Cortex of kidney (tissue), 1 donor: ENCODE measurements at places on chromosomes 1 and 21.

DNA sequence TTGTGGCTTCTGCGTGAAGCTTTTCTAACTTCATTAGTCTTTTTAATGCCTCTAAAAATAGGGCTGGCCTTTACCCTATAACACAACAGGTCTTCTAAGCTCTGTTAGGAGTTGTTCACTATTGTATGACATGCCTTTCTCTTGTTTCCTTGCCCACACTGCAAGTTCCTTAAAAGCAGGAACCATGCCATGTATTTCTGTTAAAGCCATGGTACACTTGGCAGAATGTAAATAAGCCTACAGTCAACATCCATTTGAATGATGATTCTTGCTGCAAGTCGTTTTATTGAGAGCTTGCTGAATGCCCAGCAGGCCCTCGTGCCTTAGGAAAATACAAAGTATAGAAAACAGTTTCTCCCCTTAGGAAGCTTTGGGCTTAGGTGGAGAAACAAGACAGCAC, 214.6 kb downstream of the DUSP10 start:
- DNase-seq: no peak

DNA sequence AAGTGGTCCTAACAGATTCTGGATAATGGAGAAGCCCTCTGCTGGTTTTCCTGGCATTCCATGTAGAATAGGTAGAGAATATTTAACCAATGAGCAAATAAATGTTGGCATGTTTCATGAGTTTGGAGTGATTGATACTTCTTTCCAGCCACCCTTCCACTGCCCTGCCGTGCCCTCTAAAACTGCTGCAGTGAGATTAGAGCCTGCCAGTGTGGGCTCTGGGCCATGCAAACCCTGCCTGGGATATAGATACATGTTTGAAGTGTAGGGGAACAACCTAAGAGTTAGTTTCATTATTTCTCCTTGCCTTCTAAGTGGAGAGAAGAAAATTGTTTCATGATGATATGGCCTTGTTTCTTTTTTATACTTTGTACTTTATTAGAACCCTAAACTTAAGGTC, 10.4 kb downstream of the UBE2Q1 start:
- no peak for DNase-seq

DNA sequence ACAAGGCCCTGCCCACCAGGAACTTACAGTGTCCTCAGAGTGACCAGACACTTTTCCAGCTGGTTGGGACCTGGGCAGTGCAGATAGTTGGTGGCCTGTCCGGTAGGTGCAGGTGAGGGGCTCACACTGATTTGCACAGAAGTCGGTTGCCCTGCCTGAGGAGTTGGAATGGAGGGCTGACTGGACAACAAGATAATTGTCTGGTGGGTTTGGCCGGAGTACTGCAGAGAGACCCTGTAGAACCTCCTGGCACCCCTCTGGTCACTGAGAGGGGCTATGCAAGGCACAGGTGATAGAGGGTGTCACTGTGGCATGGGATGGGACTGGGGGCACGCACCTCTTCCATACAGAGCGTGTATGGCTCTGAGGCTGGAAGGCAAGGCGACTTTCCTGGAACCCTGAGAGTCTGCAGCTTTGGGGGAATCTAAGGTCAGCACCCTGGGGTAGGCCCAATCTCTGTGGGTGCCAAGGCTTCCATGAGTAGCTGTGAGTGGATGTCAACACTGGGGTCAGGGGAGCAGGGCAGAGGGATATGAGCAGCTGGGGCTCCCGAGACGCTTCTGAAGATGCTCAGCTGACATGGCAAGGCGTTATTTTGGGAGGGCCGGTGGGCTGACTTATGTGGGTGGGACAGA, 7.6 kb upstream of the PLA2G2D start:
- DNase-seq: no peak

- no peak for DNase-seq
Observed at GRCh38 chr1:54407154-54407403, 885 bp upstream of the SSBP3 start.

DNA sequence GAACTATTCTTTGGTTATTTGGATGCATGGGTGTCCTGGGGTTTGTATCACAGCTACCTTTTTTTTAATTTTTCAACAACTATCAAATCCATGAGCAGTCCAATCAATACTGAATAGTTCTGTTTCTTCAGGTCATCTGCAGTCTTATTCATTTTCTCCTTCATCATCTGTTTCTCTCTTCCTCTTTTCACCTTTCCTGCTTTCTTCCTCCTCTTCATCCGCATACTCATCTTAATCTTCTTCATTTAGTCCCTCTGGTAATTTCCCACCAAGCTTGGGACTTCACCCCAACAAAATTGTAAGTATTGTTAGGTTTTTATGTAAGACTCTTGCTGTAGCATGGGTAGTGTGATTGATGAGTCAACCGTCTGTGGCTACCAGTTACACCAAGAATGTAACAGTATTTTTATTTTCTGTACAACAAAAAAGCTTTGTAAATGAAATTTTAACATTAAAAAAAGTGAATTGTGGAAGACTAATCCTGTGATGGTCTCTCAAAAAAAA, 184.1 kb upstream of the RNPC3 start:
- no peak for DNase-seq

DNA sequence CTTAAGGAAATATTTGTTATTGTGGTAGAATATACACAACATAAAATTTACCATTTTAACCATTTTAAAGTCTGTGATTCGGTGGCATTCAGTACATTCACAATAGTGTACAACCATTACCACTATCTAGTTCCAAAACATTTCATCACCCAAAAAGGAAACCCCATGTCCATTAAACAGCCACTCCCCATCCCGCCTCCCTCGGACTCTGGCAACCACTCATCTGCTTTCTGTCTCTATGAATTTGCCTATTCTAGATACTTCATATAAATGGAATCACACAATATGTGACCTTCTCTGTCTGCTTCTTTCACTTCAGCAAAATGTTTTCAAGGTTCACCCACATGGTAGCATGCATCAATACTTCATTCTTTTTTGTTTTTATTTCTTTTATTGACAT, 51.3 kb downstream of the PTP4A2 start:
- DNase-seq: no peak

DNA sequence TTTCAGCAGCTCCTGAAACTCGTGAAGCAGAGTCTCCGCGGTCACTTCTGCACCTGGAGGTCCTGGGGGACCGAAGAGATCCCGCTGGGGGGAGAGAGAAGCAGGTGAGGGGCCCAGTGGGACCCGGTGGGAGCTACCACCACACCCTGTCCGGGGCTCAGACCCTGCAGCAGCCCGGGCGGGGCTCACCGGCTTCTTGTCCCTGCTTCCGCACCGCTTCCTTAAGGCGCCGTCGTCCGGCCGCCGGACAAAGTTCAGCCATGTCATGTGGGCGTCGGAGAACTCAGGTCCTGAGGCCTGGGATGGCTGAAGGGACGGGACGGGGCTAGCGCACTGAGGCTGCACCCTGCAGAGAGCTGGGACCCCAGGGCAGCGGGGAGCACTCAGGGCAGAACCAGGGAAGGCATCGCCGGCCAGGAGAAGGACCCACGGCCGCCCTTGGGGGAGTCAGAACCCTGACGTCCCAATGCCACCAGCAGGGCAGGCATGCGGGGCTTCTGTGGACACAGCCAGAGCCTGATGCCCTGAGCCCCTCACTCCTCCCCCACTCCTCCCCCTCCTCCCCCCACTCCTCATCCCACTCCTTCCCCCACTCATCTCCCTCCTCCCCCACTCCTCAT, 2.2 kb downstream of the C1QTNF12 start:
- DNase-seq: no peak

- no peak for DNase-seq
Observed at GRCh38 chr1:184422490-184423233, 35.8 kb downstream of the C1orf21 start.

GRCh38 chr1:30191154-30191702, 532.2 kb downstream of the MATN1 start:
- no peak for DNase-seq

- DNase-seq: no peak
Observed at GRCh38 chr1:162195567-162195966, 126.1 kb downstream of the NOS1AP start.

GRCh38 chr1:200887772-200888348, 6.8 kb upstream of the INAVA start:
- no peak for DNase-seq

DNA sequence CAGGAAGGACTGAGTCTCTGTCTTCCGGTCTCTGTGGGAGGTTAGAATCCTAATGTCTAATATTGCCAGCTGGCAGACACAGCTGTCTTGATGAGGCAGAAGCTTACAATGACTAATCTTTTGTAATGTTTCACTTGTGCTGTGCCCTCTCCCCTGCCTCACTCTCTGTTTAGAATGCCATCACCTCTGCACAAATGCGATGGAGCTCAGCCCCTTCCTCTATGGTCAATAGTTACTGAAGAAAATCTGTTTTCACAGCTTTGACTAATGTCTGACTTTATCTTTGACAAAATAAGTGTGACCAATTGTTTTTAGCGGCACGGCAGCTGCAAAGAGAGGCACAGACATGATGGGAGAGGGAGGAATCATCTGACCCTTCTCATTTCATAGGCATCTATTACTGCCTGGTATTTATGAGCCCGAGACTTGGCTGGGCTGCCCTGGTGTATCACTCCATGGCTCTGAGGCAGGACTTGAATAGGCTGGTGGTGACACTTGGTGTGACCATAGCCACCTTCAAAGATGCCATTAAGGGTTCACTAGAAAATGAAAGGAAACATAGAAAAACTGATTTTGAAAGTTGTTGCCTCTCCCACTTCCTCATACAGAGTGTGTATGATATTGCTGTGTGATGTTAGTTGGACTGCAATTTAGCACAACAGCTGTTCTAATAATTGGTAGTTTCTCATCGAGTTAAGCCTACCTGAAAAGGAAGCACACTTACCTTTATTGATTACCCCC, 163.2 kb upstream of the NBPF11 start:
- DNase-seq: no peak

DNA sequence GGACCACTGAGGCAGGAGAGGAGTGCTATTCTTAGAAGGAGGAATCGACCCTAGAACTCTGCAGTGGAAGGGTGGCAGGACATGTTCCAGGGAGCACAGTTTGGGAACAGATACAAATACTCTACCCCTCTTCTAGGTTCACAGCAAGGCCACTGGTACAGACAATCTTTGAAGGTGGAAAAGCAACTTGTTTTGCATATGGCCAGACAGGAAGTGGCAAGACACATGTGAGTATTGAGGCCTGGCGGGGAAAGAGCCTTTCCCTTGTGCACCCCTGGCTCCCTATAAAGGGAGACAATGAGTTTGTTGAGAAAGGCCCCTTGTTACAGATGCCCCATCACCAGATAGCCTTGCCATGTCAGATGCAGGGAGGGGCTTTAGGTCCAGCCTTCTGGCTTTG, 17.8 kb downstream of the KIF2C start:
- no peak for DNase-seq

DNA sequence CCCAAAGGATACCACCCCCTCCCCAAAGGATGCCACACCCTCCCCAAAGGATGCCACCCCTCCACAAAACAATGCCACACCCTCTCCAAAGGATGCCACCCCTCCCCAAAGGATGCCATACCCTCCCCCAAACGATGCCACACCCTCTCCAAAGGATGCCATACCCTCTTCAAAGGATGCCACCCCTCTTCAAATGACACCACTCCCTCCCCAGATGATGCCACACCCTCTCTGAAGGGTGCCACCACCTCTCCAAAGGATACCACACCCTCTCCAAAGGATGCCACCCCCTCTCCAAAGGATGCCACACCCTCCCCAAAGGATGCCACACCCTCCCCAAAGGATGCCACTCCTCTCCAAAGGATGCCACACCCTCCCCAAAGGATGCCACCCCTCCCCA, 21.6 kb upstream of the TRIM17 start:
- no peak for DNase-seq

GRCh38 chr21:38448671-38449385, 49.4 kb downstream of the ERG start:
- no peak for DNase-seq

GRCh38 chr1:246987083-246987690, 20.7 kb downstream of the ZNF695 start:
- DNase-seq: no peak

GRCh38 chr1:198936371-198937083, 297.7 kb downstream of the PTPRC start:
- no peak for DNase-seq

- DNase-seq: no peak
Observed at GRCh38 chr1:48405400-48405799, 66.6 kb downstream of the SPATA6 start.
